ENCODE measurements at places on chromosomes 1 and 21.
A peak's percentile ranks its signal among the peaks of the same experiment; 100 is the strongest.

DNA sequence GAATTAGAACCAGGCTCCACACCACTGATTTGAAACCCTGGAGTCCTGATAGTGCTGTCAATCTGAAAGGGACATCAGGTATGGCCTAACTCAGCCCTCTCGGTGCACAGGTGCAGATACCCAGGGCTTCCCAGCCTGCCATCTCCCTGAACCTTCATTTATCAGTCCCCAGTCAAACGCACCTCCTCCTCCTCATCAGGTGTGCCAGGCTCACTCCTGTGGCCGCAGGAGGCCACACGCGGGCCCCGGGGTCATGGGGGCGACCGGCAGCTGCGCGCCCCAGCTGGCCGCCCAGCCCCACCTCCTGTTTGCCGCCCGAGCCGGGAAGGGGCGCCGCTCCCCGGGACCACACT lies 572 bp downstream of the FUCA1 start:
- DNase-seq = peak; percentile 11

DNA sequence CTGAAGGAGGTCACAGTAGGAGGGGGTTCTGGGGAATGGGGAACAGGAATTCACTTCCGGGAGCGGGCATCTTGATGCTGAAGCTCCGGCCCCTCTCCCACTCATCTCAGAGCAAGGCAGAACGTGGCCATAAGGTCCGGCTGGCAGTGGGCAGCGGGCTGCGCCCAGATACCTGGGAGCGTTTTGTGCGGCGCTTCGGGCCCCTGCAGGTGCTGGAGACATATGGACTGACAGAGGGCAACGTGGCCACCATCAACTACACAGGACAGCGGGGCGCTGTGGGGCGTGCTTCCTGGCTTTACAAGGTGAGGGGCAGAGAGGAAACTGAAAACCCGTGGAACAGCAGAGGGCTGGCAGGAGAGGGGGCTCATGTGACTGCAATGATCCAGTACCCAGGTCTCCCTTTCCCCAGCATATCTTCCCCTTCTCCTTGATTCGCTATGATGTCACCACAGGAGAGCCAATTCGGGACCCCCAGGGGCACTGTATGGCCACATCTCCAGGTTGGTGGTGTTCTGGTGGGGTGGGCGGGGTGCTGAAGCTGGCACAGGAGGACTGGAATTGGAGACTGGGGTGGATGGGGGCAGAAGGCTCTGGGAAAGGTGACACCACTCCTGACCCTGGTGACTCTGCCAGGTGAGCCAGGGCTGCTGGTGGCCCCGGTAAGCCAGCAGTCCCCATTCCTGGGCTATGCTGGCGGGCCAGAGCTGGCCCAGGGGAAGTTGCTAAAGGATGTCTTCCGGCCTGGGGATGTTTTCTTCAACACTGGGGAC lies 3.0 kb downstream of the SLC27A3 start:
- DNase-seq = no peak

- DNase-seq = peak; percentile 63
These were observed 3.1 kb upstream of the NCF2 start for GRCh38 chr1:183593356-183593755.

DNA sequence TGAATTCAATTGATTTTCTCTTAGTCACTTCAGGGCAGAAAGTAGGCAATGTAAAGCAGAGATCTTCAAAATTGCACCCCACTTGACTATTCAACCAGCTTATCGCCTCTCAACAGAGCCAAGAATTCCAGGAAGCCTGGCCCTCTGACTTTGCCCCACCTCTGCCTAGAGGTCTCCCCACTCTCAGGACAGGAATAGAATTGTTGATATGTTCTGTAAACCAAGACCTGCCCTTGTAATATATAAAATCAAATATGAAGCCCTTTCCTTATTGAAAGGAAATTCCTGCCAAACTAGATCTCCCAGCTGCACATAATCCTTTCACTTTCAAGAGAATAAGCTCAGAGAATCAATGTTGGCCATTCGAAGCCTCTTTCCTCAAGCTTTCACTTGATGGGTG lies 116.1 kb upstream of the DPT start:
- no peak for DNase-seq

- no peak for DNase-seq
These were observed 6.3 kb upstream of the LRRC52 start for GRCh38 chr1:165537356-165538109.

DNA sequence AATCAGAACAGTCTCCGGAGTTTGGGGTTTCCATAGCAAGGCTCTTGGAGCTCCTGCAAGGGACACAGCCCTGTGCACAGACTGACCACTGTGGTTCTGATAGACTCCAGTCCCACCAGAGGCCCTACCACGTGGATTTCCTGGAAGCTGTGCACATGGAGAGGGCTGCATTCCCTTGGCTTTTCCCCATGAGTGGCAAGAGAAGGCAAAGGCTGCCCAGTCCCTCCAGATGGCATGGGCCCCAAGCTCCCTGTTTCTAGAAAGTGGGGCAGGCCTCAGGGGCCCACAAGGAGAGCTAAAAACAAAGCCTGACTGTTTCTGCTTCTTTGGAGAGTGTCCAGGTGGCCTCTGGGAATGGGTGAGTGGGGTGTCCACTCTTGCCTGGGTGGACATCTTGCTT lies 87.5 kb downstream of the DDX20 start:
- no peak for DNase-seq

DNA sequence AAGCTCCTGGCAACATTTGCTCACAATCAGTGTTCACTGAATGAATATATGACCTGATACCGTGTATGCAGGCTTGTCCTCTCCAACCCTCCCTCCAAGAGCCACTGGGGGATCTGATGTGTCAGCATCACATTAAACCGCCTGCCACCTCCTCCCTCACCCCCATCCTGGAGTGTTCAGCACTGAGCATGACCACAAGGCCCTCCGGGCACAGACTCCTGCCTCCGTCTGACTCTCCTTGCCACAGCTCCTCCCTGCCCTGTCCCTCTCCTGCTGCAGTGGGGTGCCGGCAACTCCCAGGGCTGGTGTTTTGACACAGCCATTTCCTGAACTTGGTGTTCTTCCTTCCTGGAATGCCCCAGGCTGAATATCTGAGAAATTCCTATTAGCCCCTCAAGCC lies 136.7 kb downstream of the FCRL5 start:
- no peak for DNase-seq

DNA sequence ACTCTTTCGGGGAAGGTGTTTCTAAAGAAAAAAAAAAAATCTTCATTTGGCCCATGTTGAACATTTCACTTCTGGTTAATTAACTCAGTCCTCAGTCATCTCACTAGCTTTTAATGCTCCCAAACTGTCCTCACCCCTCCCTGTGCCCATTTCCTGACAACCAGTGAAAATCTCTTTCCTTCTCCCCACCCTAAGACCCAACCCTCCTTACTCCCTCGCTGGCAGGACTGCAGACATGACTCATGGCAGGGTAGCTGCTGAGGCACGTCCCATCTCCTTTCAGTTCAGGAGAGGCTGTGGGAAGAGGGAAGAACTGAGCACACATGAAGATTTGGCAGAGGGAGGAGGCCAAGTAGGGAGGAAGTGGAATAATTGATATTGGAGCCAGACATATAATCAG lies 12.6 kb downstream of the PKP1 start:
- DNase-seq = no peak

- DNase-seq = no peak
These were observed 2.3 kb downstream of the DESI2 start for GRCh38 chr1:244655186-244655585.
